ENCODE measurements at places on chromosomes 7 and 10.

DNA sequence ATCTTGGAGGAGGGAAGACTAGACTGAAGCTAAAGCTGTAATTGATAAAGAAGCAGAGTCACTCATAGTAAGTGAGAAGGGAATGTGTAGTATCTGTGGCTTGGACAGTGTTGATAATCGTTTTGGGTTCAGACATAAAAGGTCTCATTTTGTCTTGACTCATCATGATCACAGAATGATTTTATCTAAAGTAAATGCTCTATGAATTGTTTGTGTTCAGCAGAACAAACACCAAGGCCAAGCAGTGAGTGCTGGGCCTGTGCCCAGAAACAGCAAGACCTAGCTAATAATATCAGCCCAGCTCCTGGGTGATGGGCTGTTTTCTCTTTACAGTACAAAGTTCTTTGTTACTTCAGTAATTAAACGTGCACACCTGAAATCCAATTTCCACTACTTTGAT lies 26.7 kb upstream of the CD36 start:
- DNase-seq: no peak

DNA sequence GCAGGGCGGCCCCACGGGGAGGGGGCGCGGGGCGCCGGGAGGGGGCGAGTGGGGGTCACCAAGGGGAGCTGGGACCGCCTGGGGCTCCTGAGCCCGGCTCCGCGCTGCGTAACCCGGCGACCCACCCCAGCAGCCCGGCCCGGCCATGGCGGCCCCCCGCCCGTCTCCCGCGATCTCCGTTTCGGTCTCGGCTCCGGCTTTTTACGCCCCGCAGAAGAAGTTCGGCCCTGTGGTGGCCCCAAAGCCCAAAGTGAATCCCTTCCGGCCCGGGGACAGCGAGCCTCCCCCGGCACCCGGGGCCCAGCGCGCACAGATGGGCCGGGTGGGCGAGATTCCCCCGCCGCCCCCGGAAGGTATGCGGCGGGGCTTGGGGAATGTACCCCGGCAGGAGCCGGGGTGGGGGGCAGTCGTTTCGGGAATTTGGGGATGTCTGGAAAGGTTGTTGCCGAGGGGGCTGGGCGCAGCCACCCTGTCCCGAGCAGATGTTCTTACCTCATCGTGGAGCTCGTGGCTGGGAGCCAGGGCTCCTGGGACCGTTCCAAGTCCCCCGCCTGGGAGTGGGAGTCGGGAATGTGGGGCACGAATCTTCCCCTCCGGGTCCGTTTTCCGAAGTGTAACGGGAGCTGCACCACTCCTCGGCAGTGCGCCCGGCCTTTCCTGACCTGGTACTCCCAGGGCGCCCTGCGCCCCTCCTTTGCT lies 431 bp downstream of the ZYX start:
- DNase-seq: no peak

DNA sequence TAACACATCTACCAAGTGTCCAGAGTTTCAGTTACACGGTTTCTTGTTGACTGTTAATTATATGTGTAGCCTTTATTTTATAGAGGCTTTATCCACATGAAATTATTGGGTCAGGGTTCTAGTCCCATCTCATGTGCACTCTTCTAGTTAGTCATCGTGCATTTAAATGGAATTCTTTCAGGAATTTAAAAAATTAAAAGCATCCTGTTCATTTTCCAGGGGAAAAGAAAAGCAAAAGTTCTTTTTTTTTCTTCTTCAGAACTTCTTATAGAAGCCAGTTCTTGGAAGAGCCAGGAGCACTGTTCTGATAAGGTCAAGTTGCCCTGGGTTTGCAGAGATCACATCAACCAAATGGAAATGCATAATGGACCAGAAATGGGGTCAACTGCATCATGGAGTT lies 324.7 kb downstream of the INHBA start:
- DNase-seq: no peak

DNA sequence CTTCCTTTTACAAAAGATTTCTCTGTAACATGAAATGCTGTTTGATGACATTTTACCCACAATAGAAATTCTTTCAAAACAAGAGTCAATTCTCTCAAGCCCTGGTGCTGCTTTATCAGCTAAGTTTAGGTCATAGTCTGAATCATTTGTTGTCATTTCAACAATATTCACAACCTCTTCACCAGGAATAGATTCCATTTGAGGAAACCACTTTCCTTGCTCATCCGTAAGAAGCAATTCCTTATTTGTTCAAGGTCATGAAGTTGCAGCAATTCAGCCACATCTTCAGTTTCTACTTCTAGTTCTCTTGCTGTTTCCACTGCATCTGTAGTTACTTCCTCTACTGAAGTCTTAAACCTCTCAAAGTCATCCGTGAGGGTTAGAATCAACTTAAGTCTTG lies 315.3 kb downstream of the TYW1 start:
- no peak for DNase-seq

GRCh38 chr10:23408330-23408976 lies 30.4 kb upstream of the OTUD1 start:
- no peak for DNase-seq

- no peak for DNase-seq
These were observed 8.3 kb downstream of the GALNT17 start for GRCh38 chr7:71140264-71140663.

GRCh38 chr10:63094405-63094804 lies 38.7 kb upstream of the NRBF2 start:
- DNase-seq: no peak

GRCh38 chr10:35375091-35375765 lies 38.9 kb downstream of the CCNY start:
- DNase-seq: no peak

GRCh38 chr10:21981118-21981517 lies 22.4 kb downstream of the DNAJC1 start:
- no peak for DNase-seq

DNA sequence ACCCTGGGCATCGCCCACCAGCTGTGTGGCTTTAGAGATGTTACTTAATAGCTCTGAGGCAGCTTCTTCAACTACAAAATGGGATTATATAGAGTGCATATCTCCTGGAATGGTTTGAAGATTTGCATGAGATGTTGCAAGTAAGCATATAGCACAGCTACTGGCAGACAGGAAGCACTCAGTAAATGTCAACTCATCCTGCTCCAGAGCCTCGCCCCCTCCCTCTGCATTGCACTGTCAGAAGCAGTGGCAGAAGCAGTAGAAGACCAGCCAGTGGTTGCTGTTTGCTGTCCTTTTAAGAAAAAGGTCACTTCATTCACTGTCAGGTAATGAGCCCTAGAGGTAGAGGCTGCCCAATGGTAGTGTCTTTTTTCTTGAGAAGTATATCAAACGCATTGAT lies 180.0 kb upstream of the GHITM start:
- no peak for DNase-seq

GRCh38 chr10:131025333-131025732 lies 286.2 kb downstream of the TCERG1L start:
- no peak for DNase-seq

- DNase-seq: peak; percentile 83
These were observed at the start of gene ECHS1 for GRCh38 chr10:133373174-133374090. TSS of gene ECHS1 (minus strand) at chr10:133373354. CDS start at chr10:133373333, 21 bp downstream.

DNA sequence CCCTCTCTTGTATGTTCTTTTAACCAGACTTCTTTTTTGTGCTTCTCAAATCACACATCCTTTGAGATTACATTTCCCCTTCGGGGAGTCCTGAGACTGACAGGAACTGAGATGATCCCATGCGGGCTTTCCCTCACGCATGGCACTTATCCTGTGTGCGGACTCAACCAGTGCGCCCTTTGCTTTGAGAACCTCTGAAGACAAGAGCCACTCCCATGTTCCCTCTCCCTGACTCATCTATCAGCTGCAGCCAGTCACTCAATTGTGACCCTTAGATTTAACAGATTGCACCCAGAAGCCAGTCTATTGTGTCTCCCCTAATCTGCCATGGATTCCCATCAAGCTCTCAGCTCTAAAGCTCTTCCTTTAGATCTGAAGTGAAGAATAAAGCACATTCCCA lies 353.9 kb upstream of the MEOX2 start:
- no peak for DNase-seq

DNA sequence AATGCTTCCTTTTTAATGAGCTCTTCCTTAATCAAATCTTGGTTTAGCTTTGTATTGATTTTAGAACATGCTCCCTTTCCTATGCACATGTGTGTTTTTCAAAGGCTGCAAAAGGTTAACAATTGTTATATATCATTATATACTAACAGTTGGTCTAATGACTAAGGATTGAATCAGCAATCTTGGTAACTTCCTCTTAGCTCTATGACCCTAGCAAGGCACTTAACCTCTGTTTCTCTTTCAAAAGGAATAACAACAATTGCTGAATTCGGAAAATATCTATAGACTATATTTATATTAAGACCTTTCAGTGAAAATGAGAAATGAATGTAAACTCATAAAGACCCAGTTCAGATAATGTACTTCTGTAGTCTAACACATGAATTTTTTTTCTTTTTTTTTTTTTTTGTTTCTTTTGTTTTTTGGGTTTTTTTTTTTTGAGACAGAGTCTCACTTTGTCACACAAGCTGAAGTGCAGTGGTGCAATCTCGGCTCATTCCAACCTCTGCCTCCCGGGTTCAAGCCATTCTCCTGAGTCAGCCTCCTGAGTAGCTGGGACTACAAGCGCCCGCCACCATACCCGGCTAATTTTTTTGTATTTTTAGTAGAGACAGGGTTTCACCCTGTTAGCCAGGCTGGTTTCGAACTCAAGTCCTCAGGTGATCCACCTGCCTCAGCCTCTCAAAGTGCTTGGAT lies 48.8 kb downstream of the HOXA1 start:
- no peak for DNase-seq

- no peak for DNase-seq
These were observed 1.3 kb downstream of the ELN start for GRCh38 chr7:74029089-74029785.

- DNase-seq: no peak
These were observed 607.9 kb downstream of the CALN1 start for GRCh38 chr7:71804256-71804655.
